ENCODE measurements at places on chromosomes 7 and 10.

DNA sequence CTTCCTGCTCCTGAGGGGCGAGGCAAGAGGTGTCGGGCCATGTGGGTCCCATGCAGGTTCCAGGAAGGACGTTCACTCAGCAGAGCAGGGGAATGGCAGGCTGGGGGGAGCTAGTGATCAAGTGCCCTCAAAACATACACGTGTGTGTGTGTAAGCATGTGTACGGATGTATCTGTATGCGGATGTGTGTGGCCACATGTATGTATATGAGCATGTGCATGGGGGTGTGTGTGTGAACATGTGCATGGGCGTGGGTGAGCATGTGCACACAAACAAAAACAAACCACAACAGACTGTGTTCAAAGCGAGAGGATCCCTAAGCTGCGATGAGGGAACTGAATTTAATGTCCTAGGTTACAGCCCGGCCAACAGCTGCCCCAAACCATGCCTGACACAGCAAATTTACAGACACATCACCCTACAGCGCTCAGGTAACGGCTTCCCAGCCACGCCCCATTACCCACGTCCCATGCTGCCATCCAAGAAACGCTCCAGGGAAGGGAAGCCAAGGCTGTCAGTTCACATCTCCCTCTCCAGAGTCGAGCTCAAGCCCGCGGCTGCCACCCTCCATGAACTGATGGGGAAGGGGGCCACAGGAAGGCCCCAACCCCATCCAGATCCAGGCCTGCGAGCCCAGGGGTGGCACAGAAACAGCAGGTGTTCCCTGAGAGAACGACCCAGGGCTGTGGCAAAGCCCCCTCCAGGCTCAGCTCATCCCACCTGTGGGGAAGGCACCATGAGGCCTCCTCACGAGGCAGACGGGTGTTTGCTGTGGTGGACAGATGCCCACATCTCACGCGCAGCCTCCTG is 56.6 kb downstream of the PTPRN2 start:
- DNase-seq = no peak

GRCh38 chr10:95792874-95793285 is 36.9 kb downstream of the ENTPD1 start:
- no peak for DNase-seq

DNA sequence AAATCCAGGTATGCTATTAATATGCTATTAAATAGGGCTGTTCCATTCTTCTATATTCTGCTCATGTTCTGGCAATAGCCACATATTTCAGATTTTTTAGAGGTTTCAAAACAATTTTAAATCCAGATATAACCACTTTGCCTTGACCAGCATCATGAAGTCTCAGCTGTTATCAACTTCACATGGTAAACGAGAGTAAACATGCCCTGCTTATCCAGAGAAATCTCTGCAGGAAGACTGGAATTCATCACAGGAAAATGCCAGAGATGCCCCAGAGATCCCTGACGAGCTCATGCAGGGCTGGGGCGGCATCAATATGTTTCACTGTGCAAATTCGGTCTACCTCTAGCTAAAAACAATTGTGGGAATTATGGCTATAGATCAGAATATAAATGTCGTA is 126.5 kb downstream of the FANK1 start:
- DNase-seq = no peak

- peak; percentile 47 for DNase-seq
Observed at GRCh38 chr7:111138193-111138569, 47.3 kb downstream of the LRRN3 start.

- no peak for DNase-seq
Observed at GRCh38 chr7:102097601-102098161, 189.0 kb upstream of the SH2B2 start.

GRCh38 chr10:111784436-111784835 is 399.1 kb downstream of the GPAM start:
- no peak for DNase-seq

GRCh38 chr7:25521236-25521635 is 292.9 kb upstream of the NPVF start:
- no peak for DNase-seq

GRCh38 chr10:69803809-69804208 is 2.1 kb downstream of the COL13A1 start:
- DNase-seq = no peak

DNA sequence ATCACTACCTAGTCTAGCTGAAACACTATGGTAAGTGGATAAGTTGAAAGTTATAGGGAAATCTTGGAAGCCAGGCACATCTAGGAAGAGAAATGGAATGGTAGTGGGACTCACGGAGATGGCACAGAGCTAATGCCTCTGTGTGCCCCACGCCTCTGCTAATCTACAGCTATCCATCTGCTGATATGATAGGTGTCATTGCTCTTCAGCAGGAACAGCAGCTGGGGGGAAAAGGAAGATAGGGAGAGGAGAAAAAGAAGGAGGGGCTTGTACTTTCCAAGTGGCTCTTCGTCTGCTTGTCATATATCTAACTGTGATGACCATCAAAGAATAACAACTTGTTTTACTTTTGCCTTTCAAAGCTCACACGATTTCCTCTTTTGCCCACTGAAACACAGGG is 1199.1 kb upstream of the SORCS1 start:
- no peak for DNase-seq

- no peak for DNase-seq
Observed at GRCh38 chr10:95860166-95860940, 47.4 kb upstream of the CC2D2B start.

DNA sequence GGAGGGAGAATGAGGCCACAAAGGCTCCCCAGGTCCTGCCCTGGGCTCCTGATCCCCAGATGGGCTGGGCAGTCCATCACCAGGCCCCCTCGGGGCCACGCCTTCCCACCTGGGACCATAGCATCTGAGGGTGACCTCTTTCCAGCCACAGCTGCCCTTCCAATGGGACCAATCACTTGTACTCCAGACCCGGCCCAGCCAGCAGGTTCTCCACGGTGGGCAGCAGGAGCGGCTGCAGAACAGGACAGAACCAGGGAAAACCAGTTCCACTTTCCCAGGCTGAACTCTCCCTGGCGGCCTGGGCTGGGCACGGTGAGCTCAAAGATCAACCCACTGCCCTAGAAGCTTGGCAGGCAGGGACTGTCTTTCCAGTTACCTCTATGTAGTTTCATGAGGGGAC is 257.6 kb downstream of the MAD1L1 start:
- no peak for DNase-seq

GRCh38 chr7:31899356-31899927 is 170.8 kb downstream of the PDE1C start:
- no peak for DNase-seq

DNA sequence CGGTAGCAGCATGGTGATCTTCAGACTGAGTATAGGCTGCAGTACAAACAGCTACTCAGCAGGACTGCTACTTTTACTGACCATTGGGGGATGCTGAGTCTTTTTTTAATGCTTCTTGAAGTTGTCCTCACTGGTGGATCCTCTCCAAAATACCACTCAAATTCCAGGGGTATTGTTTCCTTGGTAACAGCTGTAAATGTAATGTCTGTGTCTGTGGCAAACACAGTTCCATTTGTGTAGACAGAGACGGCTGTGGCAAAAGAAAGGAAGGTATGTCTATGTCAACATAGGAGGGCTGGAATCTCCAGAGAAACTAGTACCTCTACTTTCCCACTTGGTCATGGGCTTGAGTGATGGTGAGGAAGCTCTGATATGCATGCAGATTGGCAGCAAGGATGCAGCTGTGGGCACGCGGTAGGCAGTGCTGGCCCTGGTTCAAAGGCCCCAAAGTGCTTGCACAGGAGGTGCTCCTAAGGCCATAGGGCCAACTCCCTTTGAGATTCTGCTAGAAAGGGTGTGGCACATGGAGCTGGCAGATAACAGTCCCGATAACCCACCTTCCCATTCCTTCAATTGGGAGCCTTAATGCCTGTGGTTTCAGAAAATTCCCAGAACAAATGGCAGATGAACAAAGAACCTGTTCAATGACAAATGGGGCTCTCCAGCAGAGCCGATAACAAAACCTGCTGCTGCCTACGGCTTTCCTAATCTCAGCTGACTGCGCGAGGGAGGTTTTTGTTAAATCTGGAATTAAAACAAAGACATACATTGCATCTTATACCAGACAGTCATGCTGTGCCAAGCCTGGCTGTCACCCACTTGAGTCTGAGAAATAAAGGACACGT is 43.0 kb downstream of the PKD1L1 start:
- no peak for DNase-seq

DNA sequence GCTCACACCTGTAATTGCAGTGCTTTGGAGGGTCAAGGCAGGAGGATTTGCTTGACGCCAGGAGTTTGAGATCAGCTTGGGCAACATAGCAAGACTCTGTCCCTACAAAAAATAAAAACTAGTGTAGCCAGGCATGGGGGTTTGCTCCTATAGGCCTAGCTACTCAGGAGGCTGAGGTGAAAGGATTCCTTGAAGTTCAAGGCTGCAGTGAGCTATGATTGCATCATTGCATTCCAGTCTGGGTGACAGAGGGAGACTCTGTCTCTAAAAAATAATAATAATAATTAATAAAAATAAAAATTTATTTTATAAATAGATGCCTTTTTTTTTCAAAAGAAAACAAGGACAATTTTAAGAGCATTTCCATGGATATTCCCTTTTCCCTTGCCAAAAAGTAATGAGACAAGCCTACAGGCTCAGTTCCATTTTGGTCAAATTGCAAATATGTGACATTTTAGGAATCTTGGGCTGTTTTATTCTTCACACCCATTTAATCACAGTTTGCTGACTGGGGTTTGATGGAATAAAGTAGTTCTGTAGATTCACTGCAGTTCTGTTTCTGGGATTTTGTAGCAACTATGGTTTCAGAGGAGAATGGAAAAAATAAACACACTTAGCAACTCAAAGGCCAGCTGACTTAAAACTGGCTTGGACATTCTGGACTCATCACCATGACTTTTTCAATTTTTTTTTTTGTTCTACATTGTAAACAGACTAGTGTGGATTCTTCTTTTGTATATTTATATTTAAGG is 48.4 kb upstream of the ARHGAP21 start:
- DNase-seq = no peak

- DNase-seq = no peak
Observed at GRCh38 chr7:55537458-55537990, 34.8 kb downstream of the VOPP1 start.

DNA sequence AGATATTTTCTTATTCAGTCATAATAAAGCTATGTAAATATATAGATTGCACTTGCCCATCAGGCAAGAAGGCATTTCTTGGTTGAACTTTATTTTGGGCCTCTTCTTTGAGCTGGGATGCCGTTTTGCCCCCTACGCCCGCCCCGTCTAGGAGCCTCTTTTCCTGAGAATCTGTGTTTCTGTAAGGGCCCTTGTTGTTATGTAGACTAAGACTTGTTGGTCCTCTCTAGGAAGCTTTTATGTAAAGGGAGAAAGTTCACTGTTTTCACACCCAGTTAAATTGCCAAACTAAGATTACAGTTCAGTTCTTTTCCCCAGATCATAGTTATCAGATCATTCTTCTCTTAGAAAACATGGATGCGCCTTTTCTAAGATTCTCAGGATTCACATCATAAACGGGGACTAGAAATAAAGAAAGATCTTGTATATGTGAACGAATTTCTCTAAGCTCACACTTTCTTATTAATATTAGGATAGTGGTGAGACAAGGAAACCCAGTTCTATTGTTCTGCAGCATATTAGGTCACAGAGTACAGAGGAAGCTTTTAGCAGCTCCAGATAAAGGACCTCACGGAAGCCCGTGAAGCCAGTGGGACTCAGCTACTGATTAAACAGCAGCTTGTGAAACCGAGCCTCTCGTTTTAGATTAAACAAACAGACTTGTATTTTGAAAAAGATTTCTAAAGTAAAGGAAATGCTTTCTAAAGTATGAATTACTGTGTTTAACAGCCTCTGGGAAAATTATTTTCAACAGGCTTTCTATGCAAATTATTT is 3.8 kb downstream of the LMTK2 start:
- DNase-seq = peak; percentile 50

GRCh38 chr7:56219017-56219416 is 102.8 kb upstream of the NUPR2 start:
- DNase-seq = no peak

GRCh38 chr10:100341953-100342626 is 4.9 kb upstream of the SCD start:
- DNase-seq = peak; percentile 71

DNA sequence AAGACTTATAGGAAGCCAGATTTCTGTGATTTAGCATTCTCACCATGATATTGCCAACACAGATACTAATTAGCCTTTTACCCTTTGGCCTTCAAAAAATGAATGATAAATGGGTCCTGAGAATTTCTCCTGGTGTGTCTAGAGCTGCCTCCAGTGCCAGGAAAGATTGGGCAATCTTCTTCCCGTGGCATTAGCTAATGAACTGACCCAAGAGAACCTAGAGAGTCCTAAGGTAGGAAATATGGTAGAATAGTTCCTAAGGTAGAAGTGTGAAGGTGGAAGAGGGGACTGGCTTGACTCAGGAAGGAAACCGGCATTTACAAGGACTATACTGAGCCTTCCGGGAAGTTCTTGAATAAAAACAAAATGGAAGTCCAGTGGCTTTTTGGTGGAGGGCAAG is 133.1 kb downstream of the GFRA1 start:
- DNase-seq = no peak

DNA sequence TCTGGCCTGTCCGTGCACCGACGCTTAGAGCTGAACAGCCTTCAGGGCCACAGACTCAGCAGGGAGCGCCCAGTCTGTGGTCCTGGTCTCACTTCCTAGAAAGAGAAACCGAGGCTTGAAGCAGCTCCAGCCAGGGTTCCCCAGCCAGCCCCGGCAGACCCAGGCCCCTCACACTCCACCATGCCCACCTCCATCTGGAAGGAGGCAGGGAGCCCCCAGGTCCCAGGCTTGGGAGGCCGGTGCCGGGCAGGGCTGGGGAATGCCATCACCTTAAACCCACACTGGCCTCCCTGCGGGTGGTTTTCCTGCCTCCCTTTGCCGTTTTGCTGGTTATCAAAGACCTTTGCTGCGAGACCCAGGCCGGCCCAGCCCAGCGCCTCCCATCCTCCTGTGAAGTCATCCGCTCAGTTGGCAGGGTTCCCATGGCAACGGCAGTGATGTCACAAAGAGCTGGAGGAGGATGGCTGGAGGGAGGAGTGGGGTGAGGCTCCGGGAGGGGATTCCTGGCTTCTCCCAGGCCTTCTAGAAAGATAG is 24.0 kb downstream of the ELFN1 start:
- DNase-seq = peak; percentile 65

- no peak for DNase-seq
Observed at GRCh38 chr10:108252771-108253170, 1088.3 kb upstream of the SORCS1 start.

DNA sequence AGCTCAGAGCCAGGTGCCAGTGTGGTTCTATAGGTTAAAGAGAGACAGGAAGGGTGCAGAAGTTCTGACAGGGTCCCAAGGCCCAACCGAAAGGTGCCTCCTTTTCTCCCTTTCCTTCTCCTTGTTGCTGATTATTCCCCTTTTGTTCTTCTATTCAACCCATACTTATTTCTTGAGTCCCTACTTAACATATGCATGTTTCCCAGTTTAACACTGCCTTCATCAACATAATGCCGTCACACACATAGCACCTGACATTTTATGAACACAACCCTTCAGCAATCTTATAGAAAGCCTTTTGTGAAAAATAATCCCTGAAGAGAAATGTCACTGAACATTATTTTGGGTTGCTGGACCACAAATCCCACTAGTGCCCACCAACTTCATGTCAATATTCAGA is 39.1 kb downstream of the SORBS1 start:
- DNase-seq = no peak

GRCh38 chr7:121329191-121330052 is 622 bp downstream of the WNT16 start:
- DNase-seq = peak; percentile 50

GRCh38 chr7:134022286-134022911 is 104.7 kb upstream of the LRGUK start:
- no peak for DNase-seq
